Activated CD8-positive, alpha-beta memory T cell treated with anti-CD3 and anti-CD28 coated beads for 1 hour (primary cell): ENCODE measurements at places on chromosomes 5 and 9.

DNA sequence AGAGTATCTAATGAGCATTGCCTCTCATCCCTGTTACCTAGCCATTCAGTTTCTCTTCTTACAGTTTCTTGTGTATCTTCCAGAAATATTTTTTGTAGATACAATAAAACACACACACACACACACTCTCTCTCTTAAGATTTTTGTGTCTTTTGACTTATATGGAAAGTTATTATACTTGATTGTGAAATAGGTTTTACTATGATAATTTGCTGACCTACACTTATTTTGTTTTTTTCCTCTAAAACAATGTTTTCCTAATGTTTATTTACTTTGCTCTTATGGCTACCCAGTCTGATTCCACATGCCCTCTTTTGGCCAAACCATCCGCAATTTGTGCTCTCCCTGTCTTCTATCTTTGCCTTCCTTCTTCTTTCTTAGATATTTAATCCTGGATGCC lies 25.3 kb downstream of the LRRTM2 start:
- no peak for DNase-seq

GRCh38 chr5:179427676-179428056 lies 82.4 kb upstream of the ADAMTS2 start:
- DNase-seq: no peak

DNA sequence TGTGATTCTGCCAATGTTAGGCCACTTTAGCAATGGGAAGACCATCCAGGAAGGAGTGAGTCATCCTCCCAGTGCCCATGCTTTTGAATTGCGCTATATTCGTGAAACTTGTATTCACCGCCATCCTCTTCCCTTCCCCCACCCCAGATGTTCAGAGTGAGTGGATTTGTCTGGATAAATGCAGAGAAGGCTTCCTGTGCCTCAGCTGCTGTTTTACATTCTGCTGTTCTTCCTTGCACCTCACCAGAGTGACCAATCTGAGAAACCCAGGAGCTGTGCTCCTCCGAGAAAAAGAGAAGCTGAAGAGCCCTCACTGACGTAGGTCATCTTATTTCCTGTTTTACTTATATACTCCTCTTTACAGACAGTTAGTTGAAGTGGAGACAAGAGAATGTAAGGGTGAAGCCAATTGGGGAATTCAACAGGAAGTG lies 24.6 kb upstream of the SVEP1 start:
- DNase-seq: no peak

- DNase-seq: no peak
These were observed 9.5 kb upstream of the C9 start for GRCh38 chr5:39373791-39374190.

DNA sequence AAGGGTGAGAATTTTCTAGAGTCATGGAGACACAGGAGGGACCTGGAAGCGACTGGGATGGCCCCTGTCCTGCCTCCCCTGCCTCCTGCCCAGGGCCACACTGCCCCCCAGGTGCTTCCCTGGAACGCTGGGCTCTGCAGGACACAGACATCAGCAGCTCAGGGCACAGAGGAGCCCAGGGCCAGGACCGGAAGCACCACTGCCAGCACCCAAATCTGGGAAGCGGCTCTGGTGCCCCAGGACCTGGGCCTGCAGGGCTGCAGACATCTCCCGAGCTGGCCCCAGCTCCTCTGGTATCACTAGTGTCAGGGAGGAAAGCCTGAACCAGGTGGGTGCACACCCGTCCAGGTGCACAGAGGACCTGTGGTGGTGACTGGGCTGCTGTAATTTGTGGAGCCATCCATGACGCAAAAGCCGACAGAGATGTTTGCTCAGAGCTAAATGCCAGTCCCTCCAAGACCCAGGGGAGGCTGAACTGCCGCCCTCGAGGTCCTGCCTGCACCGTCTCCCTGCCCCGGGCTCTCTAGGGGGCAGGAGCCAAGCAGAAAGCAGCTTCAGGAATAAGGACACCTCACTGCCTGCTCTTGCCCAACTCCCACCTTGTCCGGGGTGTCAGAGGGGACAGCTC lies 46.0 kb upstream of the SIMC1 start:
- DNase-seq: no peak

DNA sequence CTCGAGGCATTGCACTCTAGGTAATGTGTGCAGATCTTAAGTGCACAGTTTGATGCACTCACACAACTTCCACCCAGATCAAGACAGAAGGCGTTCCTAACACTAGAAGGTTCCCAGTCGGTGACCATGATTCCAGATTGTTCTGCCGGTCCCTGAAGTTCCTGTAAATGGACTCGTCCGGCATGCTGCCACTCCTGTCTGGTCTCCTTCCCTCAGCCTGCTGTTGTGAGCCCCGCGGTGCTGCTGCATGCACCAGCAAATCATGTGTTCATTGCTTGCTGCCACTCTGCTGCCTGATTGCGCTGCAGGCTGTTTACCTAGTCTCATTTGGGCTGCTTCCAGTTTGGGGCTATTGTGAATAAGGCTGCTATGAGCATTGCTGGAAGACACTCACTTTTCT lies 11.5 kb downstream of the STKLD1 start:
- DNase-seq: no peak
